Progenitor cell of endocrine pancreas (in vitro differentiated cells): ENCODE measurements at places on chromosomes 2 and 18. TPM values are rescaled to one million over a fixed set of nuclear protein-coding genes. Genes with fewer than 3 reads are reported as not detected.

GRCh38 chr2:120699292-120699691 lies 36.4 kb upstream of the GLI2 start:
- no peak for DNase-seq
- H3K36me3 ChIP-seq = no peaks in the 10 kb centered on the region
- peaks cover 87% of the 10 kb centered on the region for H3K27me3 ChIP-seq

The LHCGR gene
- not detected in 2 replicates for total RNA-seq

The UCN gene
- 2.0 and 2.4 TPM in 2 replicates for total RNA-seq

The DRC1 gene
- total RNA-seq = 0.49 and 0.57 TPM in 2 replicates

GRCh38 chr2:179936654-179937053 lies 70.4 kb downstream of the CWC22 start:
- H3K27ac ChIP-seq = no peak overlapping the region
- DNase-seq = peak; percentile 14
- H3K4me3 ChIP-seq = no peak overlapping the region
- H3K4me1 ChIP-seq = no peaks in the 10 kb centered on the region
- H3K36me3 ChIP-seq = no peaks in the 10 kb centered on the region
- H3K27me3 ChIP-seq = no peaks in the 10 kb centered on the region

DNA sequence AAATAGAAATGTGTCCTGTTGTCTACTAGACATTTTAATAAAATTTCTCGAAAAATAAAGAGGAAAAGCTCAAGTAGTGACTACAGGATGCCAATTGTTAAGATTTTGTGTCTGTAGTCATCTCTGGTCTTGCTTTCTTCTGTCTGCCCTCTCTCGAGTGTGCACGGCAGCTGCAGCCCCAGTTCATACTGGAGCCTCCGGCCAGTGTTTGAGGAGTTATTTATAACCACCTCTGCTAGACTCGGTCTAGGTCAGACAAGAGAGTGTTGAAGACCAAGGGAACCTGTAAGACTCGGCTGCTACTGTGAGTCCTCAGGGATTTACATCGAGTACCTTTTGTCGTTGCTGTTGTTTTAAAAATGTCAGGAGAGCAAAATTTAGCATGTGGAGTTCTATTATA lies 810.1 kb upstream of the POU3F3 start:
- no peak overlapping the region for H3K27ac ChIP-seq
- H3K4me1 ChIP-seq = peaks cover 10% of the 10 kb centered on the region
- no peak for DNase-seq
- no peak overlapping the region for H3K4me3 ChIP-seq
- no peaks in the 10 kb centered on the region for H3K27me3 ChIP-seq

The PDCD1 gene
- not detected in 2 replicates for total RNA-seq

The NOL4 gene
- 5.7 TPM in 2 replicates for total RNA-seq

- H3K4me3 ChIP-seq = no peak overlapping the region
- DNase-seq = no peak
- peaks cover 60% of the 10 kb centered on the region for H3K4me1 ChIP-seq
- H3K27ac ChIP-seq = peak overlapping the region; percentile 90
- H3K36me3 ChIP-seq = peaks cover 2% of the 10 kb centered on the region
Observed at GRCh38 chr2:72985891-72986683, 68.8 kb downstream of the EMX1 start.

The MC2R gene
- not detected in 2 replicates for total RNA-seq

The FBXO36 gene
- 3.9 and 4.0 TPM in 2 replicates for total RNA-seq

- no peaks in the 10 kb centered on the region for H3K27me3 ChIP-seq
- no peak for DNase-seq
- H3K36me3 ChIP-seq = no peaks in the 10 kb centered on the region
- no peak overlapping the region for H3K4me3 ChIP-seq
- no peak overlapping the region for H3K27ac ChIP-seq
Observed at GRCh38 chr18:71209944-71210343, 921.1 kb downstream of the SOCS6 start.
